ENCODE measurements at places on chromosomes 2 and 18.
A peak's percentile ranks its signal among the peaks of the same experiment; 100 is the strongest.

DNA sequence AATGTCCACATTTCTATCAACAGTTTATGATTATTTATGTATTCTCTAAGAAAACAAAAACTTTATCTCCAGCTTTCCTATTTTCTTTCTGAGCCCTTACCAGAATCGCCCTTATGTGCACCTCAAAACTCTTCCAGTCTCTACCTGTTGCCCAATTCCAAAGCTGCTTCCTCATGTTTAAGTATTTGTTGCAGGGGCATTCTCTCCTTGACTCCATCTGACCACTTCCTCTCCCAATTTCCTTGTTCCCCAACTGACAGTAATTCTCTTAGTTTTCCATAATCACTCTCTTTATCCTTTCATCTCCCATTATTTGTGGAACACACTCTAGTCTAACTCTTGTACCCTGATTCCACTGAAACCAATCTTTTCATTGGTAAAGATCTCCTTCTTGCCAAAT lies 105.4 kb upstream of the RBBP8 start:
- no peak for DNase-seq

GRCh38 chr2:12389344-12390045 lies 327.2 kb upstream of the TRIB2 start:
- DNase-seq, result no peak

DNA sequence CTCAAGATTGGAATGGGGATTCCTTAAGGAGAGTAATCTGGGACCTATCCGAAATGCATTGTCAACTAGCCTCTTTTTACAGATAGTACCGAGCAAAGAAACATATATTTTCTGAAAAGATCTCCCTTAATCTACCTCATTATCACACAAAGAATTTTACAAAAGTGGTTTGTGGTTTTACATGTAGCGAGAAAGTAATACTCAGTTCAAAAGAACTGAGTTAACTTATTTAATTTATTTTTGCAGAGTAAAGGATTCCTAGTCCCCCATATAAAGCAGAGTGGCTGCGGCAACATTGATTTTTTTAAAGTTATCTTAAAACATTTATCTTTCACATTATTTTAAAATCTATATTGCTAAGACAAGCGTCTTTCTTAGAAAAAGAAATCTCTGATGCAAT lies 15.9 kb upstream of the SOS1 start:
- no peak for DNase-seq

DNA sequence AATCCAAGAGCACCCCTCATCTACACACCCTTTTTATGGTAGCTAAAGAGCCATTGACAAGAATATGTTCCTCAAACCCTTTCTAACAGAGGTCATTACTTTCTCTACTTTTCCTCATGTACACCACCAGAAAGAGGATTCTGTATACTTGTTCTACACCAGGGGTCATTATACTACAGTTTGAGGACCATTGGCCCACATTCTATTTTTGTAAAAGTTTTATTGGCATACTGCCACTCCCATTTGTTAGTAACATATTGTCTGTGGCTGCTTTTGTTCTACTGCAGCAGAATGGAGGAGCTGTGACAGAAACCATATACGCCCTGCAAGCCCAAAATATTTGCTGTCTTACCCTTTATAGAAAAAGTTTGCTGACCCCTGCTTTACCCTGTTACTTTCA lies 14.3 kb downstream of the HTR2B start:
- no peak for DNase-seq

DNA sequence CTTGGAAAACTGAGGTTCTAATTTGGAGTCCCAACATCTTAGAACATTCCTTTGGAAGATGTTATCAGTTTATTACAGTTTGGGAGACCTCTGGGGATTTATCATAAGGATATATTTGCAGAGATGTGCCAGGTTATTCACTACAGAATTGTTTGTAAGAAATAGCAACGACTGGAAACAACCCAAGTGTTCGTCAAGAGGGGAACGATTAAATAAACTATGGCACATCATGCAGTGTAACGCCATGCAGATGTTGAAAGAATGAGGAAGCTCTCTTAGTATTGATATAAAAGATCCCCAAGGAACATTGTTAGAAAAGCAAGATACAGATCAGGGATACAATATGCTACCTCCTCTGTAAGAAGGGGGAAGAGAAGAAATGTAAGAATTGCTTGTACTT lies 210.6 kb downstream of the TMEM247 start:
- DNase-seq, result no peak

- no peak for DNase-seq
These were observed 11.8 kb downstream of the MTX2 start for GRCh38 chr2:176280867-176281658.

DNA sequence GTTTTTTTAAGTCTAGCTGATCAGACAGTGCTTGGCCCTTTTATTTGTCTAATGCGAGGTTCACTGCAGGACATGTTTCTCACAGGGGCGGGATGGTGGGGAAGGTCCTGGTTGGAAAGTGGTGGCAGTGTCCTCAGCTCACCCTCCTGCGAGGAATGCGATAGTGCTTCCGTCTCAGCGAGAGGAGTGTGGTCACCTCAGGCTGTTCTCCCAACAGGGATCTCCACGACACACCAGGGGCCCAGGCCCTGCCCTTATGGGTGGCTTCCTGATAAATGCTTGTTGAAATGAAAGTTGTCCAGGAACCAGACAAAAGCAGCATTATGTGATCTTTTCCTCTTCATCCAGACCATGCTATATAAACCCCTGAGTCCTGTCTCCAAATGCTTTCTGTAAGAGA lies 70.1 kb downstream of the BOLA3 start:
- DNase-seq, result no peak

- no peak for DNase-seq
These were observed 66.5 kb downstream of the USP37 start for GRCh38 chr2:218501665-218502064.

DNA sequence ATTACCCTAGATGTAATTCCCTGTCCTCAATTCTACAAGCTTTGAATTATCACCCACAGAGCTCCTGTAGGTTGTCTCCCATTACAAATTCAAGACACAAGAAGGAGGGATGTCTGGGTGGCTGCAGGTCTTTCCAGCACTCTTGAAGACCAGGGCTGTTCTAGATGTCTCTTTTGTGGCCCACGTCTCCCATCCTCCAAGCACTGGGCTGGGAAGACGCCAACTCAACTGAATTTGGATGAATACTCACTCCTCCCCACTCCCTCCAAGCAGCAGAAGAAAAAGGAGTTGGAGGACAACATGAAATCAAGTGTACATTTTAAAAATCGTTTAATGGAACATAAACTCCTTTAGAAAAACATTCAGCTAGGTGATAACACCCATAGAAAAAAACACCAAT lies 31.2 kb downstream of the SMAD7 start:
- DNase-seq, result no peak

GRCh38 chr2:174846941-174847938 lies 83.0 kb upstream of the CHRNA1 start:
- peak; percentile 57 for DNase-seq

DNA sequence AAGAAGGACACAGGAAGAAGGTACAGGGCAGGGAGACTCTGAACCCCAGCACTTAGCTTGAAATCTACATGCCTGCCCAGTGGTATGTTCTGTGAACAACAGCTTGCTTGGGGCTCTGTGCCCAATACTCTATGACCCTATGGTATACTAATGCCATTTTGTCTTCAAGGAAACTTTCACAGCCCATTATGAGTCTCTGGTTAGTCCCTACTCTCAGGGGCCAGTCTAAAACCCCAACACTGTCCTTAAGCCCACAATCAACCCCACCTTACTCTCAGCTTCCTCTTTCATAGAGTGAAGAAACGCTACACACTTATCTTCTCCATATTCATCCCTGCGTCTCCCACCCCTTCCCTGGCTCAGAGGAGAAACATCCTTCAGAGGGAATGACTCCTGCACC lies 16.0 kb downstream of the NEB start:
- no peak for DNase-seq

GRCh38 chr2:217886720-217887309 lies 116.0 kb downstream of the TNS1 start:
- peak; percentile 83 for DNase-seq

DNA sequence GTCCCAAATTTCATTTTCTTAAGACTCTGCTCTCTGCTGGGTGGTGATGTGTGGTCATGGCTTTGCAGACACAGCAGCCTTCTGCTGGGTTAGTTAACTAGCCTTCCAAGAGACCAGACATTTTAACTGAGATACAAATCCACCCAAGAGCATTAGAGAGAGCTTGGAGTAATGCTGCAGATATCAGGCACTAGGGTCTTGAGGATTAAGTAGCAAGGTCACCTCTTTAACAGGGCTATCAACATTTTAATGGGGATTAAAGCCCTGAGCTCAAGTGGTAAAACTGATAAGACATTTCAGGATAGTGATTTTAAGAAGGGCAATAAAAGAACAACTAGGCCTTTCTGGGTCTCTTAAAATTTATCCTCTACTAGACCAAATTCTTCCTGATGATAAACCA lies 461.2 kb downstream of the MEIS1 start:
- DNase-seq, result no peak

- DNase-seq, result no peak
These were observed 543.2 kb upstream of the NRXN1 start for GRCh38 chr2:51575181-51575580.

DNA sequence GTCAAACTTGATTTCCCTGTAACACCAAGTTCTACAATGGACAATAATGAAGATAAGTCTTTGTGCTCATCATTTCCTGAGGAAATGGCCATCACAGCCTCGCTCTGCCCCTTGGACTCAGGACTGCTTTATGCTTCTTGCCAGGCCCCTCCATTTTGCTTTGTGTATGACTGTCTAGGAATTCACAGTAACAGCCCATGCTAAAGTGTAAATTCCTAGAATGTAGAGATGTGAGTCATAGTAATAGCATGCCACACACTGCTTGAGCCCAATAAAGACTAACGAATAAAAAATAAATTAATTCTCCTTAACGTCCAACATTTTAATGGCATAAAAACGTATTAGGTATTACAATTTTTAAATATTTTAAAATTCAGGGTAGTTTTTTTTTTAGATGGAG lies 226.5 kb downstream of the PID1 start:
- DNase-seq, result no peak

GRCh38 chr2:106366204-106366885 lies 101.9 kb downstream of the RGPD3 start:
- DNase-seq, result no peak

GRCh38 chr2:215397632-215398341 lies 38.1 kb downstream of the FN1 start:
- no peak for DNase-seq

Measured in head of caudate nucleus (tissue), 42 donors.